Progenitor cell of endocrine pancreas (in vitro differentiated cells): ENCODE measurements at places on chromosomes 5 and 9.
A peak's percentile ranks its signal among the peaks of the same experiment; 100 is the strongest.

- no peak for DNase-seq
Measured at GRCh38 chr5:14959399-14960119, 88.0 kb upstream of the ANKH start.

DNA sequence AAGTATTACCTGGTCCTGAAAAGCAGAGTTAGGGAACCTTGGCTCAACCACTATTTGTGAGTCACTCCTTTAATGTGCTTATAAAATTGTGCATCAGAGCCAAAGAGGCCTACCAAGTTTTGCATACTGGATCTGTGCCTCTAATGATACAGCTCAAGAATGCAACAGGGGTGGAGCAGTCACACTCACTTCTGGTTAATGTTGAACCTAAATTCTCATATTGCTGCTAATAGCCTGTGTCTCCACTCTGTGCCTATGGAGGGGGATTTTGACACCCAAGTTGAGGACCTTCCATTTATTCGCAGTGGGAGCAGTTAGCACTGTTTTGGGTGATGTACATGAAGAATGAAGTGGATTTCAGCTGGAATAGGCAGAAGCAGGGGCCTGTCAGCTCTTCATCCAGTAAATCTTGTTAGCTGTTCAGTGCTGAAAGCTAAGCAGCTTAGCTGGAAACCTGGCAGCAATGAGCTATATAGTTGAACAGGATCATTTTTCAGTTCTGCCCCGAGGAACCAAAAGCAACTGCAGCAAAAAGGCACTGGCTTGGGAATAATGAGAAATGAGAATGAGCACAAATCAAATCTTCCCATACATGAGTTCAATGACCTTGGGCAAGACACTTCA lies 9.7 kb downstream of the SH3TC2 start:
- no peak for DNase-seq

DNA sequence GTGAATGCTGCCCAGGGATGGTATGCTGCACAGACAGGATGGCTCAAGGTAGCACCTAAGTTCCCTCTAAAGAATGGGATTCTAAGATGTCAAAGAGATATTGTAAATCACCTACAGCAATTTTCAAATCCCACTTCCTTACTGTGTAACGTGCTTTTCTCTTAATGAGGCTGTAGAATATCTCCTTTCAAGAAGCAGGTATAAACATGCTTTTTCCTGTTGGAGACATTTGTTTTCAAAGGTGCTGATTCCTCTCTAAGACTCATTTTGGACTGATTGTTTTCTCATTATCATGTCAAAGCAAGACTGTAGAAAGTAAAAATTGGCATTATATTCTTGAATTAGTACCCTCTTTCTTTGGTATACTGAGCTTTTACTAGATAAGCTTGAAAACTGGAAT lies 412.6 kb upstream of the PAPPA start:
- DNase-seq = no peak

GRCh38 chr5:138536665-138537315 lies 6.2 kb downstream of the ETF1 start:
- DNase-seq = no peak

DNA sequence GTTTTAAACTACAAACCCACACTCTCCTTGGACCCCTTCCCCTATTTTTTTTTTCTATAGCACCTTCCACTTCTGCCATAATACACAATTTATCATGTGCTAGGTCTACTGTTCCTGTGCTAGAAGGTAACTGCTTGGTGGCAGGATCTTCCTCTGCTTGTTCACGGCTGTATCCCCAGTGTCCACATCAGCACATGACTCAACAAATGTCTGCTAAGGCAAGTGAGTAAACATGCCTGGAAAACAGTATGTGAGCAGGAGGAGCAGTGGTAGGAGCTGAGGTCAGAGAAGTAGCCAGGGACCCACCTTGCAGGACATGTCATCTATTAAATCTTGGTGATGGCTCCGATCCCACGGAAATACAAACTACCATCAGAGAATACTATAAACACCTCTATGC lies 79.4 kb downstream of the AUH start:
- DNase-seq = no peak

DNA sequence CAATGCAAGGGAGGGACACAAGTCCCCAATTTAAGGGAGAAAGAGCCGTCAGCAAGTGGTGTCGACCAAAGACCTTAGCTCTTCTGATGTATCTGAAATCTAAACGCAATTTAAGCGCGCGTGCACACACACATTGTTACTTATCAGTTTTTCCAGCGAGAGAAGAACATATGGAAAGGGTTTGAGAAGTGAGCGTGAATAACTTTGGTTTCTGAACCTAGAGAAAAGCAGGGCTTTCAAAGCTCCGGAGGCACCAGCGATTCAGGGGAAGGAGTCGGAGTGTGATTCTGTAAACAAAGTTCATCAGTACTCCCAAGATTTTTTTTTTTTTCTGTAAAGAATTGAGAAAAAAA lies 191.8 kb downstream of the MEF2C start:
- no peak for DNase-seq

GRCh38 chr9:84586662-84587061 lies 82.9 kb upstream of the NTRK2 start:
- DNase-seq = no peak

DNA sequence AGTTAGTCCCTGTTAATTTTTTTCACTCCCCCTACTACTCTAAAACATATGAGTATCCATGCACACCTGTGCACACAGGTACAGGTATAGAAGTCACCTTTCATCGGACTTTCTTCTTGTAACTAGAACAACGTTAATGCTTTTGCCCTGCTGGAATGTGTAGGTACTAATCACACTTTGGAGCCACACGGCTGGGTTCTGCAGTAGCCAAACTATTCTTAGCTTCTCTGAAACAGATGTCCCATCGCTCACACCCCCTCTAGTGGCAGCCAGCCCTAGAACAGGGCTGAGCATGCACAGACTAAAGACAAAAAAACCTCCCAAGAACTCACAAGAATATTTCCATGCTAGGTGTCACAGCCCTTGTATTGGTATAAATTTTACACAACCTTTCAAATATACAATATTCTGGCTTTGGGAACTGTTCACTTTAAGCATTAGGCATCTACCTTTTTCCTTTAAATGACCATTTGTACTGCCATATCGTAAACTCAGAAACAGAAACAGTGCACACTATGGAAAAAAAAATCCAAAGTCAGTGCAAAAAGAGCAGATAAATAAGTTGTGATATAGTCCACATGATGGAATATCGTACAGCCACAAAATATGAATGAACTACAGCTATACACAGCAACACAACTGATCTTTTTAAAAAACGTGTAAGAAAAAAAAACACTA lies 64.0 kb downstream of the RETREG1 start:
- DNase-seq = peak; percentile 46

DNA sequence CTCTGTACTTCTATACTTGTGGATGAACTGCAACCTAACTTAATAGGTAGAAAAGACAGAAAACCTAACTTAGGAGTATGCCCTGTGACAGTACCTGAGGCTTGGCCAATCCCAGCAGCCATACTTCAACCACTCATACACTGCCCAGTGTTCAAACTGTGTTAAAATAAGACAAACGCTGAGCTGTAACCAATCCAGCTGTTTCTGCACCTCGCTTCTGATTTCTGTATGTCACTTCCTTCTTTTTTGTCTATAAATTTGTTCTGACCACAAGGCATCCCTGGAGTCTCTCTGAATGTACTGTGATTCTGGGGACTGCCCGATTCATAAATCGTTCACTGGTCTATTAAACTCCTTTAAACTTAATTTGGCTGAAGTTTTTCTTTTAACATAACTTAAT lies 41.4 kb downstream of the AUH start:
- no peak for DNase-seq

DNA sequence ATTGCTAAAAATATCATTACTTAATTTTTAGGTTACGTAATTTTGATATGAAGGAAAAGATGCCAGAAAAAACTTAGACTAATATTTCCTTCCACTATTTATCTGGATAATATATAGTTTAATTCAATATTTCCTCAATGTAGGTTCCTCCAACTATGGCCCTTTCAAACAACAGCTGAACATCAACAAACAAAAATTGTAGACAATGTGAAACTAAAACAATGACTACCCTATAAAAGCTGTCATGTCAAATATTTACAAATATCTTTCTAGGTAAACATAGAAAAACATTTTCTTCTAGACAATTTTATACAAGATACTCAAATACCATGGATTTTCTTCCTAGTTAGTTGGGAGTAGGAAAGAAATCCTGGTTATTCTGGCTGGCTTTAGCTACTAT lies 16.9 kb downstream of the ELOVL7 start:
- no peak for DNase-seq

DNA sequence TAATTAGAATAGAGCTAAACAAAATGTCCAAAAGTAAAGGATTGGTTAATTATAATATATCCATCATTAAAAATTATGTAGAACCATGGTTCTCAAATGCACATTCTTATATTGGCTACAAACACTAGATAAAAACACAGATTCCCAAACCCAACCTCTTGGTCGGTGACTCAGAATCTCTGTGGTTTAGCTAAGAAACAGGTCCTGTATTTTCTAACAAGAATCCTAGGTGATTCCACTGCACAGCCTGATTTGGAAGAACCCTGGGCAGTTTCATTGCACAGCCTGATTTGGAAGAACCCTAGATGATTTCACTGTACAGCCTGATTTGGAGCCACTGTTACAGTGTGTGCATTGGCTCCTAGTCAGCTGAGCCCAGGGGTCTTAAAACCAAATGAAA lies 67.9 kb downstream of the KIAA1958 start:
- no peak for DNase-seq

DNA sequence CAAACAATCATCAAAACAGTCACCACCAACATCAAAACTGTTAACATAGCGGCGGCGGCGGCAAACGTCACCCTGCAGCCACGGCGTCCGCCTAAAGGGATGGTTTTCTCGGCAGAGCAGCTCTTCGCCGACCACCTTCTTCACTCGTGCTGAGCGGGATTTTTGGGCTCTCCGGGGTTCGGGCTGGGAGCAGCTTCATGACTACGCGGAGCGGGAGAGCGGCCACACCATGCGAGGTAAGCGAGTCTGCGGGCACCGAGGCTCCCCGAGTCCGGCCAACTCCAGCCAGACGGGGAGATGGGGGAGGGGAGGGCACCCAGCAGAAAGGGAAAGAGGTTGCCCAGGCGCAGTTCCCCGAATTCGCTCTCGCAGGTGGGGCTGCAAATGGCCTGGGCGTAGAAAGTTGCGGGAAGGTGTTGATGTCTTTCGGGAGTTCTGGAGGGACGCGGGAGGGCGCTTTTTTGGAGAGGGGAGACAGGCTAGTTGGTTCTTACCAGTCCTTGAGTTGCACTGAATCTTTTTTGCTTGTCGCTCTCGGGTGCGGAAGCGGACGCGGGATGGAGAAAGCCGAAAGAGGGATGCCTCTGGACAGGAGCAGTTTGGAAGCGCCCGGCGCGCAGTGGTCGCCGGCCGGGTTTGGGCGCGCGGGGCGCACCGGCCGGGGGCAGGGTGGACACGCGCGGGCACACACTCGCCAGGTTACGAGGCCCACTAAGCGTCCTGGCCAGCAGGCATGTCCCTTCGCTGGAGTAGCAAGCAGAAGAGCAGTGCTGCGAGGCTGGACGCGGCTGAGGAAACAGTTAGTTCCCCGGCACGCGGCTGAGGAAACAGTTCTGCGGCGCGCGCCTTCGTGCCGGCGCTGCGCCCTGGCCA lies 849 bp downstream of the RORB start:
- DNase-seq = no peak

GRCh38 chr5:154567155-154567554 lies 89.1 kb upstream of the HAND1 start:
- DNase-seq = no peak

DNA sequence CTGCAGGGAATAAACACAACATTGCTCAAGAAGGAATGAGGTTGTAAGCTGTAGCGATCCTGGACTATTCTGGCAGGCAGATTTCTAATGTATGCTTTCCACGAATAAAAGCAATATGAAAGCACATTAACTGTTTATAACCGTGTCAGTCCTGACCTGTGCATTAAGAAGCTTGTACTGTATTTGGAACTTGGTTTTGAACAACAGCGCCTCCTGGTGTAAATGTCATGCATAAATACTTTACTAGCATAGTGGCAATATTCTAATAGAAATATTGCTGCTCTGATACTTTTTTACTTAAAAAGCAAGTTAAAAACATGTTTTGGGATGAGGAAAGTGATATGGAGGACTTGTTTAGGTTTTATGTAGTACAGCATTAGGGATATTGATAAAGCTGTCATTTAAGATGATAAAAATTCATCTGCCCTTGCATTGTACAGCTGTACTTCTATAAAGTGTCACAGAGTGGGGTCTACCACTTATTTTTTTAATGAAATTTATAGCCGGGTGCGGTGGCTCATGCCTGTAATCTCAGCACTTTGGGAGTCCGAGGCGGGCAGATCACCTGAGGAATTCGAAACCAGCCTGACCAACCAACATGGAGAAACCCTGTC lies 70.7 kb upstream of the GNE start:
- DNase-seq = no peak

- no peak for DNase-seq
Measured at GRCh38 chr5:169571355-169571754, 12.2 kb upstream of the SPDL1 start.

DNA sequence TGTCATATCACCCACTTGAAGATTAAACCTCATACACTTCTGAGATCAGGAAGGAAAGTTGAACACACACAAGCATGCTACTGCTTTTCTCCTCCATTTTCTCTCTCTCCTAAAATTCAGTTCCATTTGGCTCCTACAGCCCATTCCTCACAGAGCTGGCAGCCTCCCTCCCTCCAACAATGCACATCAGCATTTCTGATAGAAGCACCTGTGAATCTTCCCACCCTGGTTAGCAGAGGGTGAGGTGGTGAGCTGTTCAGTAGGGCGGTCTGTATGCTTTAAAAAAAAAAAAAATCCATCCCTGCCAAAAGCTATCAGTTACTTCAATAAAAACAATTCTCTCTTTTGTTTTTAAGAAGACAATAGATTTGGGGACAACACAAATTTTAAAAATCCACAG lies 463.2 kb upstream of the KIF2A start:
- DNase-seq = no peak

GRCh38 chr9:36560771-36561170 lies 11.9 kb upstream of the MELK start:
- DNase-seq = no peak

- no peak for DNase-seq
Measured at GRCh38 chr9:123127512-123128075, 94.1 kb downstream of the GPR21 start.

- no peak for DNase-seq
Measured at GRCh38 chr5:169944922-169945680, 35.2 kb downstream of the INSYN2B start.

DNA sequence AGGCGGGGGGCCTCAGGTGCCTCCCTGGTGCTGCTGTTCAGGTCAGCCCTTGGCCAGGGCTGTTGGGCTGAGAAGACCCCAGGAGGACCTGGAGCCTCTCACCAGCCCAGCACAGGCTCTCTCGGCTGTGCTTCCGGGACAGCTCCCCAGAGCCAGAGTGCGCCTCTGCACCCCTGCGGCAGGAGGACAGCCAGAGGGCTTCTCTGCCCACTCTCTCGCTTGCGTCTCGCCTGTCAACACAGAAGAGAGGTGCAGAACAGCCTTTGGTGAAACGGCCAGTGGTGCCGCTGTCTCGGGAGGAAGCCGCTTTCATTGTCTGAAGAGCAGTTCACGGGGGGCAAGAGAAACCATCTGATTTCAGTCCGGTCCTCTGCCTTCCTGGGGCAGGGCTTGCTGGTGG lies 3.8 kb upstream of the NACC2 start:
- no peak for DNase-seq

- DNase-seq = no peak
Measured at GRCh38 chr9:91411096-91411771, 12.4 kb downstream of the NFIL3 start.
